ENCODE measurements at places on chromosomes 12 and 14.

GRCh38 chr14:23294734-23295561, 7.7 kb downstream of the PPP1R3E start:
- peak; percentile 59 for DNase-seq

- no peak for DNase-seq
Measured at GRCh38 chr12:76719171-76720041, 44.5 kb upstream of the ZDHHC17 start.

- no peak for DNase-seq
Measured at GRCh38 chr12:69647178-69647577, 36.5 kb upstream of the LRRC10 start.

GRCh38 chr12:5682581-5682980, 250.7 kb downstream of the NTF3 start:
- no peak for DNase-seq

DNA sequence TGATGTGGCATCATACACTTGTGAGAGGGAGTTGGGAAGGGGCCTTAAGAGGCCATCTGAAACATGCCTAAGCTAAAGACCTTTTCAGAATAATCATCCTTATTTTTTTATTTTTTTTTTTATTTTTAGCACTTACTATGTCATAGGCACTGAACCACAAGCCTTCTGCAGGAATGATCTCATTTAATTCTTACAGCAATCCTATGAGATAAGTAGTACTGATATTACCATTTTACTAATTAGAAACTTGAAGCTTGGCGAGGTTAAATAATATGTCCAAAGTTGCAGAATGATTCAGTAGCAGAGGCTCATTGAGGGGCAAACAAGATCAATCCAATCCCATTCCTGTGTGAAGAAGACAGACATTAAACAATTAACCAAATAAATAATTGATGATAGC, 33.4 kb upstream of the DDHD1 start:
- DNase-seq = no peak

- DNase-seq = no peak
Measured at GRCh38 chr12:46577063-46577776, 204.6 kb upstream of the SLC38A2 start.

DNA sequence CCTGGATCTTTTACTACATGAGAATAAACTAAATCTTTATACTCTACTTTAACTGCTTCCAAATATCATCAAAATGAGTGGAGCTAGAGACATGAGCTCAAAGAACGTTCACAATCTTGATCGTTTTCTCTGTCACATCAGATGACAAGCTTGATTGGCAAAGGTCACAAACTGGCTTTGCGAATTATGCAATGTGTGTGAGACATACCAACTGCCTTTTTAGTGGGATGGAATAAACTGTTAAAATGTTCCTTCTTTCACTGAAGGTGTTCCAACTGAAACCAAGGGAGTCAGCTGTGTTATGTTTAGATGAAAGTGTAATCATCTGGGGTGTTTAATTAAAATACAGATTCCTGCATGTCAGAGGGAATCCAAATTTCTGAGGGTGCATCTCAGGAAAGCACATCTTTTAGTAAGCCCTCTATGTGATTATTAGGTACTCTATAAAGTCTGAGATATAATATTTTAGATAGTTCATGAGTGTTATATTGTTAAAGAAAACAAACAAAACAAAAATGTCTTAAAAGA, 21.9 kb downstream of the KITLG start:
- no peak for DNase-seq

GRCh38 chr12:71795901-71796300, 41.2 kb downstream of the RAB21 start:
- DNase-seq = no peak

DNA sequence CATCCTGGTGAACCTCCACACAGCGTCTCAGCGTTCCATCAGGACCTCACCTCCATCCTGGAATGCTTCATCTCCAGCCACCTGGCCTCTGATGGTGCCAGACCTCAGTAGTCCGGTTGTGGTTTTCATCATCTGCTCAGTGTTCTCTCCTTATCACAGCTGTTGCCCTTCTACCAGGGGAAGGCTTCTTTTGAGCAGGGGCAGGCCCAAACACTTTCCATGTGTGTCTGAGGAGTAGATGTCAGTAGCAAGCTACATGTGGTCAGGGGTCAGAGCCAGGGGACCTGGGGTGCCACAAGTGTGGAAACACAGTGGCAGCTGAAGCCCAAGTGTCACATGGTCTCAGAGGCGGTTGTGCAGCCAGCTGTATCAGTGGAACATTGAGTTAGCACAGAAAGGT, 30.2 kb upstream of the FGD4 start:
- DNase-seq = no peak

DNA sequence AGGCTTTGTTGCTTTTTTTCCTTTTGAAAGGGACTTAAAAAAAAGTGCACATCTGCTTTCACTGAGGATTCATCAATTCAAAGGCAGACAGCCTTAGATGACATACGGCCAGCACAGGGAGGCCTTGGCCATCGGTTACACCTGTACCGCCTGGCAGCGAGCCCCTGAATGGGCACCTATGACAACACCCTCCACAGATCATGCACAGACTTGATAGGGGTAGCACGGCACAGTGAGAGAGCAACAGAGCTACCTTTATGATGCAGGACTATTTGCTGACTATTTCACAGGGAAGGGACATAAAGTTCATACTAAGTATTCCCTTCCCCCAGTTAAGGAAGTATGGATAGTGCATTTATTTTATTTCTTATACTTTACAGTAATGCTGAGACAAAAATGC, 137.9 kb upstream of the ARID2 start:
- DNase-seq = no peak

DNA sequence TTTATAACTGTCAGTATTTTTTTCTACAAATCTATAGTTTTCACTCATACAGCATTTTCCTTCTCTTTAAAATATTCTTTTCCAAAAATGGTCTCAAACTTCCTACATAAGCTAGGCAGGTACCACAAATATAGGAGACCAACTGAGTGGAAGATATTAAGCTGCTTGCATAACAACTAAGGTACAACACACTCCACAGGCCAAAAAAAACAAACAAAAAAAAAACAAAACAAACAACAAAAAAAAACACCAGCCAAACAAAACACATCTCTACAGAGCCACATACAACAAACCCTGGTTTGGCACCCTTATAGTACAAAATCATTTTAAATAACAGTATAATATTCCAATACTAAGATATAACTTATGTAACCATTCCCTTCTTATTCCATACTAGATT, 50.1 kb downstream of the SLC2A13 start:
- no peak for DNase-seq

DNA sequence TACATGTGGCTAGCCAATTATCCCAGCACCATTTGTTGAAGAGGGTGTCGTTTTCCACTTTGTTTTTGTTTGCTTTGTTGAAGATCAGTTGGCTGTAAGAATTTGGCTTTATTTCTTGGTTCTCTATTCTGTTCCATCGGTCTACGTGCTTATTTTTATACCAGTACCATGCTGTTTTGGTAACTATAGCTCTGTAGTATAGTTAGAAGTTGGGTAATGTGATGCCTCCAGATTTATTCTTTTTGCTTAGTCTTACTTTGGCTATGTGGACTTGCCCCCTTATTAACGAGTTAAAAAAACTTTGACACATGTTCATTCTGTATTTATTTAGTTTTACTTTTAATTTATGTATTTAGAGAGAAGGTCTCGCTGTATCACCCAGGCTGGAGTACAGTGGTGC, 120.4 kb downstream of the ADCK1 start:
- DNase-seq = no peak

DNA sequence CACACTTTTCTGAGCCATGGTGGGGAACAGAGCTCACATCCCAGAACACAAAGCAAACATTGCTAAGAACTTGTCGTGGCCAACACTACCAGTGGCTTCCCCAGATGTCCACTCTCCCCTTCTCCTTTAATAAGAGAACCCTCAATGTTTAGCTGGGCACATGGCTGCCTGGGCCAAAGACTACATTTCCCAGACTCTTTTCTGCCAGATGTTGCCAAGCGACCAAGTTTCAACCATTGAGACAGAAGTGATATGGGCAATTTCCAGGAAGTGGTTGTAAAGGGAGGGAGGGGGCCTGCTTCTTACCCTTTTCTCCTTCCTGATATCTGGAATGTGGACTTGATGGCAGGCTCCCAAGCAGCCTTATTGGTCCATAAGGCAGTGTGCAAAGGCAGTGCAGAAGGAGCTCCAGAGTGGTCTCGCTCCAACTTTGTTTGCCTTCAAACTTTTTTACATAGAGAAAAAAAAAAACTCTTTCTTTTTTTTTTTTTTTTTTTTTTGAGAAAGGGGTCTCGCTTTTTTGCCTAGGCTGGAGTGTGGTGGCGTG, 24.9 kb upstream of the JDP2 start:
- DNase-seq = no peak

DNA sequence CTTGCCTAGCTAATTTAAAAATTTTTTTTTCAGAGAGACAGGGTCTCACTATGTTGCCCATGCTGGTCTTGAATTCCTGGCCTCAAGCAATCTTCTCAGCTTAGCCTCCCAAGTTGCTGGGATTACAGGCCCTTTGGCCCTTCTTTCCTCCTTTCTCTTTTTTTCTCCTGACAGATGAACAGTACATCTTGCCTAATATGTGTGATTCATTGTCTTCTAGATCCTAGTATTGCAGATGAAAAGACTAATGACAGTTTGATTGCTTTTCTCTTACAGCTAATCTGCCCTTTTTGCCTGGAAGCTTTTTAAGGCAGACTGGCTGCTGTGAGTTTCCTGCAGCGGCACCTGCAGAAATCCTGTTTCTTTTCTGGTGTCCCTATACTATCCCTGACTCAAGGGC, 12.0 kb downstream of the DEPDC4 start:
- DNase-seq = no peak

DNA sequence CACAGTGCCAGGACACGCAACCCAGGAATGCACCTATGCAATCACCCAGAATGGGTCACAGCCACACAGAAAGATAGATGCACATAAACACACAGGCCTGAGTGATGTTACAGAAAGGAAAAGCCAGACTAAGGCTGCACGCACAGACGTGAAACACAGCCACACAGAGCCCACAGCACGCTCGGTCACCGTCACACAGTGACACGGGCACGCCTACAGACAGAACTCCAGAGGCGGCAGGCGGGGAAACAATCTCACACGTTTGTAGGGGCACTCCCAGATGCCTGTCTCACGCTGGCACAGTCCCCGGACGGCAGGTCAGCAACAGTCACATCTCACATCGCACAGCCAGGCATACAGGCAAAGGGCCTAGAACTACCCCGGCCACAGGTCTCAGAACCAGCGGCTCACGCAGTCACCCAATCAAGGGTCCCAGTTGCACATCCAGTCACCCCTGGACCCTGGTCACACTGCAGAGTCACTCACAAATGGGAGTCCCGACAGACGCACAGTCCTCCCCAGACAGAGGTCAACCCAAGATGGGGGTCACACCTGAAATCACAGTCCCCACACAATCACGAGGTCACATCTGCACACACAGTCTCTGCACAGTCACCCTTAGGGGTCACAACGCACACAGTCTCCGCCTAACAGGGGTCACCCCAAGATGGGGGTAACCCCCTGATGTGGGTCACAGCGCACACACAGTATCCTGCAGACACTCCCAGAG, 790 bp downstream of the SSH1 start:
- peak; percentile 77 for DNase-seq

DNA sequence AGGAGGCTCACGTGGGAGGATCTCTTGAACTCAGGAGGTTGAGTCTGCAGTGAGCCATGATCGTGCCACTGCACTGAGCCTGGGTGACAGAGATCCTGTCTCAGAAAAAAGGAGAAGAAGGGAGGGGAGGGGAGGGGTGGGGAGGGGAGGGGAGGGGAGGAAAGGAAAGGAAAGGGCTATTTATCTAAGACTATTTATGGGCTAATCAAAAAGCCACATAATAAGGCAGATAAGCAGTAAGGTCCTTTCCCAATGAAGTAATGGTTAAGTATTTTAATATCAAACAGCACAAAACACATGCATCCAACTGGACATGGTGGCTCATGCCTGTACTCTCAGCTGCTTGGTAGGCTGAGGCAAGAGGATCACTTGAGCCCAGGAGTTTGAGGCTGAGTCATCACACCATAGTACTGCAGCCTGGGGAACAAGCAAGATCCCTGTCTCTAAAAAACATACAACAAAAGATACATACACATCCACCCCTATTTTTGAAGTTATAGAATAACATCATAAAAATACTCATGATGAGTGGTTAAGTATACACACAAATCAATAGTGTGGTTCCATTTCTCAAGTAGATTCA, 9.7 kb downstream of the PAWR start:
- DNase-seq = no peak

All from stimulated activated CD4-positive, alpha-beta T cell treated with anti-CD3 and anti-CD28 coated beads, Interleukin-4, amount 100 ng/mL, for 24 hours (primary cell).